Stimulated activated CD8-positive, alpha-beta memory T cell treated with anti-CD3 and anti-CD28 coated beads, Interleukin-4, amount 100 ng/mL, for 4 hours (primary cell): ENCODE measurements at places on chromosomes 2 and 18.

- no peak for DNase-seq
Observed at GRCh38 chr18:64401268-64402060, 252.6 kb upstream of the LINC00305 start.

GRCh38 chr2:861655-862354 is 88.8 kb upstream of the SNTG2 start:
- DNase-seq: no peak

GRCh38 chr2:113202305-113203216 is 28.8 kb downstream of the PSD4 start:
- DNase-seq: no peak

DNA sequence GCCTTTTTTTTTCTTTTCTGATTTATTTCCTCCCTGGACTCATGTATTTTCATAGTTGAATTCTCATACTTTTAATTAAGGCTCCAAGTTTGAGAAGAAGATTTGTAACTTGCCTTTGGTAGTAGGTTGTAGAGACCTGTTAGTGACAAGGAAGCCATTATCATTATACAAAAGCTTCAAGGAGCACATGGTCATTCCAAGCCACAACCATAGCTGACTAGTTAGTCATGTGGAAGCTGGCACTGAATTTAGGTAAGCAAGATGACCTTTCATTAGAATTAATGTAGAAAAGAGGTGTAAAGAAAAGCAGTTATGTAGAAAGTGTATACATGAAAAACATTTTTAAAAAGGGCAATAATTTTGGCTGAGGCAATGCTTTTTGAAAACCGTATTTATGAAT is 89.7 kb downstream of the LRP1B start:
- no peak for DNase-seq
